ENCODE measurements at places on chromosomes 16 and 17.
A peak's percentile ranks its signal among the peaks of the same experiment; 100 is the strongest.

DNA sequence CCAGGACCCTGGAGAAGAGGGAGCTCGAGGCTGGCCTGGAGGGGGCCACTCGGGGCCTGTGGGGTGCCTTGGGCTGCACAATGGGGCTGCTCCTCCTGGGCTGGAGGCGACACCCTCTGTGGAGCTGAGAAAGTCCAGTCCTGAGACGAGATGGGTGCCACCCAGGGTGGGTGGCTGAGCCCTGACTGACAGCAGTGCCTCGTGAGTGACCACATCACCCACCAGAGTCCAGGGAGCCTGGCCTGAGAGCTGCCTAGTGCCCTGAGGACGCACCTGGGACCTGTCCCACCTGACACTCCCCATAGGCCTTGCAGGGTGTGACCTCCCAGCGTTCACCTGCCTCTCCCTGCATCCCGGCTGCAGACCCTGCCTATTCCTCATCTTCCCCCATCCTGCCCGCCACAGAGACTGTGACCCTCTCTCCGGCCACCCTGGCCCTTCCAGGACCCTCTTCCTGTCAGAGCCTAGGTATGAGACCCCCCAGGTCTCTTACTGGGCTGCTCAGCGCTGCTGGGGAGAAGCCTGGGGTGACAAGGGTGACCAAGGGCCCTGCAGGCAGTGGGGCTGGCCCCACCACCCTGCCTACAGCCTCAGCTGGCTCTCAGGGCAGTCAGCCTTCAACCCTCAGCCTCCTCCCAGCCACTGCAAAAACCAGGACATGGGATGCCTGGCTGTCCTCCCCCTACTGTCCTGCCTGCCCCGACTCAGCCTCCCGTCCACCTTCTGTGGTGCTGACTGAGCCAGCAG, 41.2 kb downstream of the TNFRSF13B start:
- no peak for DNase-seq

DNA sequence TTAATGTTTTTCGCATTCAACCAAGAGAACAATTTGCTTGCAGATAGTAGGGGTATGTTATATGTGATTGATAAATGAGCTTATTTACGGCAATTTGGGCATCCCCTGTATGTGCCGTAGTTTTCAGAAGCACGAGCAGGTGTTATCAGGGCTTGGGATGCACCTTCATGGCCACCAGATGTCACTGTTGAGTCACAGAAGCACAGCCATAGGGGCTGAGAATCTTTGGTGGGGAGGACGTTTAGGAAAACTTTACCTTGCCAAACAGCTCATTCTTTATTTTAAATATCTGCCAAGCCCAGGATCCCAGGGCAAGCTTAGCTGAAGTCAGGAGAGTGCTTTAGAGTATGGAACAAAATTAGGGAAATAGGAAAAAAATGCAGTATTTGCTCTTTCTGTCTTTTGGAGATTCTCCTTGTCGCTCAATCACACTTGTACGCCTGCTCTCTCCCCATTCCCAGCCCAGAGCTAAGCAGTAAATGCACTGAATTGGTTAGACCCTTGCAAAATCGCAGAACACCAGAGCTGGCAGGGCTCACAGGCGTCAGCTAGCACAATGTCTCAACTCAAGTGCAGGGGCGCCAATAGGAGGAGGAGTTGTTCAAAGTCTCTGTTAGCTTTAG, 93.6 kb upstream of the MPHOSPH6 start:
- peak; percentile 57 for DNase-seq

DNA sequence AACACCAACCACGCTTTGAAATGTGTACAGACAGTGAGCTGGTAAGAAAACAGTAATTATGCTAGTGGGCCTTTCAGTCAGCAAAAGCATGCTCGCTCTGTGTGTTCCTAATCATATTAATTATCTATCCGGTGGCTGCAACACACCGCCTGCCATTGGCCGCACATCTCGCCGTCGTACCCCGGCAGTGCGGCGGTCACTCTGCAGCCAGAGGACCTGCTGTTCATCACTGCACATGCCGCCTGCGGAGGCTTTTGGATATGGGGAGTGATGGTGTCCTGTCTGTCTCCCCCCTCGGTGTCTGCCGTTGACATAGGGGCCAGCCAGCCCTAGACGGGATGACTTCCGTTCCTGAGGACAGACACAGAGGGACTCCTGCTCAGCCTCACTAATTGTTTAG, 68.5 kb downstream of the RPA1 start:
- no peak for DNase-seq

GRCh38 chr17:61469474-61469873, 17.3 kb downstream of the TBX4 start:
- no peak for DNase-seq

- DNase-seq, result no peak
These were observed 979 bp downstream of the ABHD15 start for GRCh38 chr17:29565643-29566472.

DNA sequence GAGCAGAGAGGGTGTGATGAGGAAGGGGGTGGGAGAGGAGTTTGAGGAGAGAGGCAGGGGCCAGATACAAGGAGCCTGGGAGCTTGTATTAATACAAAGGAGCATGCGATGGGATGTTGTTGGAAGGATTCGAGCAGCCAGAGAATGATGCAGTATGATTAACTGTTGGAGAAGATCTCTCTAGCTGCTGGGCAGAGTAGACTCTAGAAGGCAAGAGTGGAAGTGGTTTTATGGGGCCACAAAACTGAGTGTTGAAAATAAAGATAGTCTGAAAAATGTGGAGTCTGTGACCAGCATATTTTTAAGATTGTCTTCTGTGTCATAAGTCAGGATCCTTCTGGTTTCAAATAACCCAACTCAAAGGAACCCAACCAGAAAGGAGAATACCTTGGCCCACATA, 98.3 kb downstream of the MSI2 start:
- no peak for DNase-seq

DNA sequence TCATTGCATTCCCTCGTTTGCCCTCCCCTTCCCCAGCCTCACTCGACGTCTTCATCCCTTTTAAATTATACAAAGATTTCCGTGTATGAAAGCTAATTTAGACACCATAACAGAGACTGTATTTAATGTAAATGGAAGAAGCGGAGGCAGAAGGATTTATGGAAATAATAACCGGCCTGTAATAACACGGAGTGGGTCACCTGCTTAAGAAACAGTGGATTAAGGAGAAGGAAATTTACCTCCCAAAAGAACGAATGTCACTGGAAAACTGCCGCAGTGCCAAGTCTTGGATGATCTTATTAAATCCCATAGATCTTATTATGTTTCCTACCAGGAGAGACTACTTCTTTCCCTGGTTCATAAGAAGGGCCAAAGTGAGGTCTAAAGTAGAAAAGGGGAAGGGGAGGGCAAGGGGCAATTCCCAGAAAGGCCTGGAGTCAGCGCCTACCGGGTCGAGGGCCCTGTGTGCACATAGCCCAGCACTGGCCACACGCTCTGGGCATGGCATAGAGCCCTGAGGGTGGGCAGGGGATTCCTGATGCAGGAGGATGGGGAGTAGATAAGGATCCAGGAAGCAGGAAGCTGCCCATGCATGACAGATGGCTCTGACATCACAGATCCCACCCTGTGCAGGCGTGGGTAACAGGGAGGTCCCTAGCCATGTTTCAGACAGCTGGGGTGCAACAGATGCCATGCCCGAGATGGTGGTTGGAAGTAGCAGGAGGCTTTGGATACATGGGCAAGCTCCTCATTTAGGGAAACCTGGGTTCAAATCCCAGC, 56.2 kb upstream of the RPL38 start:
- DNase-seq, result no peak

- peak; percentile 84 for DNase-seq
These were observed 60.5 kb downstream of the CREBBP start for GRCh38 chr16:3819746-3820724.

DNA sequence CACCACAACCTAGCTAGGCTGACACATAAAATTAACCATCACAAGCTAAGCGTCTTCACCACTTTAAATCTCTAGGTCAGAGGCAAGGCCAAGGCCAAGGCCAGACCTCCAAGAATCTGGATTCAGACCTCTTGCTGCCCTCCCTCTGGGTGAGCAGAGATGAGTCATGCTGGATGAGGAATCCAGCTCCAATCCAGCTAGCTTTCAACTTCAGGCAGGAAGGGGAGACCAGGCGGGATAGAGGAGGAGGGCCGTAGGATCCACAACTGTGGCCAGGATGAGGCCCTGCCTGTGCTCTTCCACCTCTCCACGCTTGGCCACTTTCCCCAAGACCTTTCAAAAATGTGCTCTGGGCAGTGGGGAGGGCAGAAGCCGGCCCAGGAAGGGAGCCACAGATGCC, 14.7 kb downstream of the LRRC75A start:
- DNase-seq, result no peak

GRCh38 chr17:2909846-2910234, 113.6 kb downstream of the RAP1GAP2 start:
- DNase-seq, result no peak

- DNase-seq, result no peak
These were observed 19.4 kb downstream of the RARA start for GRCh38 chr17:40328386-40328766.

DNA sequence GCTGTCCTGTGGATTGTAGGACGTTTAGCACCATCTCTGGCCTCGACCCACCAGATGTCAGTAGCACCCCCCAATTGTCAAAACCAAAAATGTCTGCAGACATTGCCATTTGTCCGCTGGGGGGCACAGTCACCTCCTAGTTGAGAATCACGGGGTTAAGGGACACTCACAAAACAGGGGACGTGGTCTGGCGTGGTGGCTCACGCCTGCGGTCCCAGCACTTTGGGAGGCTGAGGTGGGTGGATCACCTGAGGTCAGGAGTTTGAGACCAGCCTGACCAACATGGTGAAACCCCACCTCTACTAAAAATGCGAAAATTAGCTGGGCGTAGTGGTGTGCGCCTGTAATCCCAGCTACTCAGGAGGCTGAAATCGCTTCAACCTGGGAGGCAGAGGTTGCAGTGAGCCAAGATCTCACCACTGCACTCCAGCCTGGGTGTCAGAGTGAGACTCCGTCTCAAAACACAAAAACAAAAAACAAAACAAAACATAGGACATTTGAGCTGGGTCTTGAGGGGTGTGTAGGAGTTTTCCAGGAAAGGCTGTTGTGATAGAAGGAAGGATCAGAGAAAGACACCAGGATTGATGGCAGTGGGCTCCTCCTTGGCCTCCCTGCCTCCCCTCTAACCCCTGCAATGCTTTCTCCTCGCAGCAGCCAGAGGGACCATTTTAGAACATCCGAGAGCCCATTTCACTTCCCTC, 171.8 kb upstream of the GSE1 start:
- no peak for DNase-seq

GRCh38 chr17:58272367-58273280, 8.1 kb downstream of the MPO start:
- DNase-seq, result no peak

- no peak for DNase-seq
These were observed 111.4 kb downstream of the UTP18 start for GRCh38 chr17:51371732-51372151.

DNA sequence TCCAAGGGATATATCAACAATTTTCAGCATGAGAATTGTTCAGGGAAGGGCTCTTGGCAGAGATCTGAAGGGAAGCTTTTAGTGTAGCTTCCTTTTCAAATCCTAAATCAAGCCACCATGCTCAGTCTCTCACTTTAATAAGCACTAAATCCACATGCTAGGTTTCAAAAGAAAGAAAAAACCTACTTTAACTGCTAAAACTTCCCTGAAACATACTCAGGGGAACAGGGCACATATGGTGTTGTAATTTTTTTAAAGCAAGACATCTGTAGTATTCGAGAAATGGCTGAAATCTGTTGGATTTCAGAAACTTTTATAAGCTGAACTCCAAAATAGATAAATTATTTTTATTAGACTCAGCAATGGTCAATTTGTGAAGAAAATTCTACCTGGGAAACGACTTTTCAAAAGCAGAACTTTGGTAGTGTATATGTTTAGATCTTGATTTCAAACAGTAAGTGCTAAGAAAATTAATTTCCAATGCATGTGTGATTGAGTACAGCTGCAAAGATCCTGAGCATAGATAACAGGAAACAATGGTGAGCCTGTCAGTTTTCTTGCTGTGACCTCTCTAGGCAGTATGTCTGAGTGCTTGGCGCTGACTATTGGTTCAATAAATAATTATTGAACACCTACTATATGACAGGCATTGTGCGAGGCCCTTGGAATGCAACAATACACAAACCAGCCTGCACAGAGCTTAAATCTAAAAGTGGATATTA, 804.5 kb upstream of the SOX9 start:
- no peak for DNase-seq

DNA sequence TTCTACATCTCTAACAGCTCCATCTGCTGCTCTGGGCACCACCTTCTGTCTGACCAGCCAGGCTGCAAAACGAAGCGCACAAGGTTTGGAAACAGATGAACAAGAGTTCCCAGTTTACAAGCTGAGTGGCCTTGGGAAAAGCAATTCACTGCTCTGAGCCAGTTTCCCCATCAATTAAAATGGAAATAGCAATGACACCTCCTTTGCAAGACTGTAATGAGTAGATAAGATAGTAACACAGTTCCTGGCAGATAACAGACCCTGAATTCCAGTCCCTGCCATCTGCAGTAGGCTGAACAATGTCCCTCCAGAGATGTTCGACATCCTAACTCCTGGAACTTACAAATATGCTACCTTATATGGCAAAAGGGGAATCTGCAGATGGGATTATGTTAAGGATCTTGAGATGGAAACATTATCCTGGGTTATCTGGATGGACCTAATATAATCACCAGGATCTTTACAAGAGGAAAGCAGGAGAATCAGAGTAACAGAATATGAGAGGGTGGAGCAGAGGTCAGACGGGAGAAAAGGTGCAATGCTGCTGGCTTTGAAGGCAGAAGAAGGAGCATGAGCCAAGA, 27.9 kb downstream of the CPPED1 start:
- DNase-seq, result no peak

All from right lung (tissue), 10 donors.